ENCODE measurements at places on chromosomes 7 and 10.

DNA sequence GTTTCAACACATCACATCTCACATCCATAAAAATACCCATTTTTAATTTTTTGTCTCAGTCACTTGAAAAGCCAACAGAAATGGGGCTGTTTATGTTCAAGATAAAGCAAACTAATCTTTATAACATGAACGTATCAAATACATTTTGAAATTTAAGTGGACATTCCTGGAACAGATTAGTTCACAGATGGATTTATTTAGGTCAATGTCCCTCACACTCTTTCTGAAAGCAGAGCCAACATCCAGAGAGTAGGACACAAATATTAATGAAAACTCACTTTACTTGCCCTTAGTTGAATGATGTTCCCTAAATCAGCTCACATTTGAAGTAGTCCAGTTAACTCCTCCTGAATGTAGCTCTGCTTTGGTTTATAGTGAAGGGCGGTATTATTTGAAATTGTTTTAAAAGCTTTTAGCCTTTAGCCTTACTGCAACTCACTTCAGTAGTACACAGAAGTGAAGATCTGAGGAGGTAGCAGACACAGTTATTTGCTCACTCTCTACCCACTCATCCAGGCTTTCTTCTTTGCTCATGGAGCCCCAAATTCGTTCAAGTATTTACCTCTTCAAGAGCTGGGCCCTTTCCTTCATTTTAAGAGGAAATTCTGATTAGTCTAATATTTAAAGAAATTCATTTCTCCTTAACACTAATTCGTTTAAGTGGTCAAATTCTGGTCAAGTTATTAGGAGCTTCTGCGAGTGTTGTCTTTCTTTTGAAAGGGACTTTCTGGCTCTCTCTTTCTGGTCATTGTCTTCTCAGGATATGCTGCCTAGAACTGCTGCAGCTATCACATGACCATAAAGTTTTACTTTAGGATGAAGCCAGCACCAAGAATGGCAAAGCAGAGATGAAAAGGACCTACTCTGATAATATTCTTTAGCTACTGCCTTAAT lies 180.6 kb upstream of the AGR3 start:
- no peak for DNase-seq

GRCh38 chr7:37336259-37336658 lies 112.4 kb downstream of the ELMO1 start:
- no peak for DNase-seq

- DNase-seq: no peak
These were observed 734 bp upstream of the VGF start for GRCh38 chr7:101165958-101166647.

- no peak for DNase-seq
These were observed 68.6 kb downstream of the UNCX start for GRCh38 chr7:1301054-1301881.

GRCh38 chr10:4246881-4247358 lies 461.9 kb upstream of the KLF6 start:
- no peak for DNase-seq

GRCh38 chr10:43960477-43960876 lies 311.8 kb upstream of the ZNF32 start:
- DNase-seq: no peak

- DNase-seq: no peak
These were observed 12.2 kb downstream of the PDZD8 start for GRCh38 chr10:117363028-117363427.

DNA sequence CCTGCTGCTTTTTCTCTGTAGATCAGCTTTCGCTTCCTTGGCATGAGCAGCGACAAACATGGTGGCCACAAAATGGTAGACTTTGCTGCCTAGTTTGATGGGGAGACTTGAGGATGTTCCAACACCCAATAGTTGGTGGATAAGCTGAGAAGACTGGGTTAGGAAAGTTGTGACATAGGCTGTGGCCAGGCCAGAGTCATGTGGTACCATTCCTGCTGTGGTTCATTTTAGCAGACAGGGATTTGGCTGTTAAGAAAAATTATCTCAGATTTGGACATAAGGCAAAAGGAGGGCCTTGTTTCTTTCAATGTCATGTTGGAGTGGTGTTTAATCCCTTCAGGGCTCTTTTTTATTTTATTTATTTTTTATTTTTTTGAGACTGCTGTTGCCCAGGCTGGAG lies 26.6 kb upstream of the FAM180A start:
- no peak for DNase-seq

- DNase-seq: no peak
These were observed 248.5 kb downstream of the VTI1A start for GRCh38 chr10:112695539-112695938.

- DNase-seq: no peak
These were observed 14.6 kb downstream of the UMAD1 start for GRCh38 chr7:7654964-7655715.

GRCh38 chr7:131797841-131798240 lies 241.4 kb upstream of the PODXL start:
- no peak for DNase-seq

- no peak for DNase-seq
These were observed 106.4 kb upstream of the FAM20C start for GRCh38 chr7:85883-86515.

DNA sequence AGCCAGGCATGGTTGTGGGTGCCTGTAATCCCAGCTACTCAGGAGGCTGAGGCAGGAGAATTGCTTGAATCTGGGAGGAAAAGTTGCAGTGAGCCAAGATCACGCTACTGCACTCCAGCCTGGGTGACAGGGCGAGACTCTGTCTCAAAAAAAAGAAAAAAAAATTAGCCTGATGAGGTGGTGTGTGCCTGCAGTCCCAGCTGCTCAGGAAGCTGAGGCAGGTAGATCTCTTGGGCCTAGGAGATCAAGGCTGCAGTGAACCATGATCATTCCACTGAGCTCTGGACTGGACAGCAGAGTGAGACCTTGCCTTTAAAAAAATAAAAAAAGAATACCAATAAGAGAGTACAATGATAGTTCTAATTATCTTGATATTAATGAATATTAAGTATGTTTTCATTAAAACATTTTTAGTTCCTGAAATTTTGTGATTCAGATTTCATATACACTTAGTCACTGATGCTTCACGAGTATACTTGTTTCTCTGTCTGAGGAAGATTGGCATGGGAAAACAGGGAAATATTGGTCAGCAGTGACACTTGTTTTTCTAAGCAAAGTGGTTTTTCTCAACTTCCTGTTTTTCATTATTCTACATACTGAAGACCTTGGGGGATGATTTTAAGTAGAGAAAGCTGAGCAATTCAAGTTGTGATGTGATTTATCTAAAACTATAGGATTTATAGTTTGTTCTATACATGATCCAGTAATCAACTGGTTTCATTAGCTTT lies 76.8 kb downstream of the ADK start:
- no peak for DNase-seq

GRCh38 chr7:91999631-92000565 lies 59.2 kb downstream of the AKAP9 start:
- no peak for DNase-seq

DNA sequence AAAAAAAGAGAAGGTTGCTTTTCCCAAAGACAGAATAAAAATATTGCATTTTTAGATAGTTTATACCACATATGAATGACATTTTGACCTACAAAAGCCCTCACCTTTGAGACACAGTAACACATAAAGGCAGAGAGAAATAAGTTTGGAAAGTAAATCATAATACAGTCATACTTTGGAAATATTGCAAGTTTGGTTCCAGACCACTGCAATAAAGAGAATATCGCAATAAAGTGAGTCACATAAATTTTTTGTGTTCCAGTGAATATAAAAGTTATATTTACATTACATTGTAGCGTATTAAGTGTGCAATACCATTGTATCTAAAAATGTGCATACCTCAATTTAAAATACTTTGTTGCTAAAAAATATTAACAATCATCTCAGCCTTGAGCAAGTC lies 40.3 kb downstream of the CCDC71L start:
- no peak for DNase-seq

GRCh38 chr7:133571076-133571475 lies 318.2 kb downstream of the EXOC4 start:
- DNase-seq: no peak

- no peak for DNase-seq
These were observed 124.0 kb upstream of the GPR22 start for GRCh38 chr7:107345898-107346297.

GRCh38 chr10:15725603-15726002 lies 5.9 kb upstream of the ITGA8 start:
- no peak for DNase-seq

GRCh38 chr7:1298051-1298930 lies 65.6 kb downstream of the UNCX start:
- DNase-seq: no peak

DNA sequence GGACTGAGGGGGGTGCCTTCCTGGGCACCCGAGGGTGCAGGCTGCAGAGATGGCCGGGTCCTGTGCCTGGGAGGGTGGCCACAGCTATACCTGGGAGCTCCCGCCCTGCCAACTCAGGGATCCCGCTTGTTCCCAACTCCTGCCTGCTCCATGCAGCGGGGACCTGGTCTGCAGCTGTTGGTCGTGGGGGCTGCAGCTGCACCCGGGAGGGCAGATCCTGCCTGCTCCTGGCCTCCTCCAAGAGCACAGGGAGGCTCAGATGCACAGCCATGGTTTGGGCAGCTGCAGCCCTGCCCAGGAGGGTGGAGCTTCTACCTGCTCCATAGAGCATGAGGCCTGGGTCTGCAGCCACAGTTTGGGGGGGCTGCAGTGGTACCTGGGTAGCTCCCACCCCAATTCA lies 13.3 kb upstream of the TCTN3 start:
- DNase-seq: no peak

DNA sequence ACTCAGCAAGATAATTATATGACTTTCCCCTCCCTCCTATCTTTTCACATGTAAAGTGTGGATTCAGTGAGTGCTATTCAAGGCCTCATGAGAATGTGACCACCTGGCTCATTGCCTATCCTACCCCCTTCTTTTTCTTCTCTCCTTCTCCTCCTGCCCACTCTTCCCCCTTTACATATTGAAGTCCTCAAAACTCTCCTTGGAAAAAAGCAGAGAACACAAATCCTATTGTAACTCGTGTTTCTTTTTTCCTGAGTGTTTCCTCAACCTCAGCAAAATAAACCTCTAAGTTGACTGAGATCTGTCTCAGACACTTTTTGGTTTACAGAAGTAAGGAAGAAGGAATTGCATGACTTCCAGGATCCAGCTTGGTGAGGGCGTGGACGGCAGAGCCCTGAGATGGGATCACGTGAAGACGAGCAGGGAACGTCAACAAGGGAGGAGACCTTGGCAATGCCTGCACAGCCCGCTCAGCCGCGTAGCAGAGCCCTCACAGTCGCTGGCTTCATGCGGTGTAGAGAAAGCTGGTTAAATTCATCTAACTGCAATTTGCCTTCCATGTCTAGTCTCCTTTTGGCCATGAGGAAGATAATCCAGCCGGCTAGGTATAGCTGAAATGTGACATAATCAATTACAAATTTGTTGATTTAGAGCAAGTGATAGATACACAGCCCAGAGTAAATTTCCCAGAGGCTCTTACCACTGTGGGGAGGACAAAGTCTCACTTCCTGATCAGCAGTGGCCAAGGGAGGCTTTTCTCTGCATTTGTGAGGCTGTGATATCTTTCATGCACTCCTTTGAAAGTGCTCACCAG lies 75.7 kb downstream of the LYZL2 start:
- DNase-seq: no peak

- DNase-seq: no peak
These were observed 15.4 kb downstream of the CTBP2 start for GRCh38 chr10:125144693-125145623.

- no peak for DNase-seq
These were observed 26.6 kb downstream of the CHST3 start for GRCh38 chr10:71990706-71991269.

DNA sequence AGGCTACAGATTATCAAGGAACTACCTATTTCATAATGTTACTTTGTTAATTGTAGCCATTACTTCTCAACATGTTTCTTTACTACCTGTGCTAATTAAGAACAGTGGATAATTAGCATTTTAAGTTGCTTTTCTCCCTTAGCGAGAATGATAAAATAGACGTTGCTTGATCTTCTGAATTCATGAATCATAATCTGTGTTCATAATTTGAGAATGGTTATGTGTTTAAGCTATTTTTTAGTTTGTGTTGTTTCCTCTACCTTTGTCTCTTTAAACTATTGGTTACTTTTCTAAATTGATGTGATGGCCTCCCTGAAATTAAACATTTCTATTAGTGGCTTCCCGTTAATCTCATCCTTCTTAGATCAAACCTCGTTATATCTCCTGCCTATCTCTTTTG lies at the start of gene ZRANB1:
Gene ZRANB1 (plus strand): TSS at position 301 of the 400 bp plus-strand sequence. CDS start 371 bp downstream, outside the sequence.
- no peak for DNase-seq

DNA sequence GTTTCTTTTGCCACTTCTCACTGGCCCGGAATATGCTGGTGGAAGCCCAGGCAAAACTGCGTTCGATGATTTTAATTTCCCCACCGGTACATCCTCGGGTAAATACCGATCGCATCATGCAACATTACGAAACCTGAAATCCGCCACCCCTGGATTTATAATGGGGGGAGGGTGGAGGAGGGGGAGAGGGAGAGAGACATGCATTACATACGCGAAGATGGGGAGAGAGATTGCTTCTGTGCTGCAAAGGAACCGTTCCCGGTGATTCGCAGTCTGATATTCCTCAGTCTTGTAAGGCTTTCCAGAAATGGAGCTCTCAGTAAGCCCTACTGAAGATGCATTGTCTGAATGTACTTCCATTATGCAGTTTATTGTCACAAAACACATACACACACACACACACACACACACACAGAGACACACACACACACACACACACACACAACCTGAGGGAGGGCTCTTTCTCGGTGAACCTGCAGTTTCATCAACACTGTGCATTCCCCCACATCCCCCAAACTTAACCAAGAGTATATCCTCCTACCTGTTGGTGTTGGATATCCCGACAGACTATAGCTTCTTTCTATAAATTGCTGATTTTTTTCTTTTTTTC lies 741 bp downstream of the GPR85 start:
- no peak for DNase-seq

- DNase-seq: no peak
These were observed 305.1 kb upstream of the LYZL1 start for GRCh38 chr10:28983799-28984198.

DNA sequence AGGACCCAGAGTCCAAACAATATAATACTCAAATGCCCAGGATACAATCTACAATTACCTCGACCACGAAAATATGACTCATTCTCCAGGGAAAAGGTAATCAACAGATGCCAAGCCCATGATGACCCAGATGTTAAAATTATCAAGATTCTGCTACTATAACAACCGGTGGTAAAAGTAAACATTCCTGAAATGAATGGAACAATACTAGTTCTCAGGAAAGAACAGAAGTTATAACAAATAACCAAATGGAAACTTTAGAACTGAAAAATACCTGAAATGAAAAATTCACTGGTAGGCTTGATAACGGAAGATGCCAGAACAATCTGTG lies 34.1 kb upstream of the GUSB start:
- DNase-seq: no peak

DNA sequence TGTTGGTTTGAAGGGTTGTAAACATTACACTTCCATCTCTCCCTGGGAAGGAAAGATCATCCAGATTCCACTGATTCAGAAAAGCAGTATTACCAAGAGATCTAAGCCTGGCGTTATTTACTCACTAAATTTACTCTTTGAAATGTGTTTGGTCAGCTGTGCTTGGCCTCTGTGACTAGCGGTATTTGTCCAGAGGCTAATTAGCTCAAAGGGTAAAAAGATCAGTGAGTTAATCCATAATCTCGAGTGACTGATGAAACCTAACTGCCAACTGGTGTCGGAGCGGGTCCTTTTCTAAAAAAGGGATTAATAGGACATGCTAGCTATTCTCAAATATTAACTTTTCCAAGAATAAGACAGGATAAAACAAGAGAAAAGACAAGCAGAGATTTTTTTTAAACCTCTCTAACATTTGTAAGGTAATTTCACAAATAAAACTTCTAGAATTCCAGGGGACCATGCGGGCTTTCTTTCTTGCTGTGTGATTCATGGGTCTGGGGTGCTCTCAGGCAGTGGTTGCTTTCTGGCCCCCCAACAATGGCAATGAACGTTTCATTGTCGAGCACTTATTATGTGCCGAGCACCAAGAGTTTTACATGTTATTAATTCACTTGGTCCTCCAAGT lies 247.3 kb upstream of the AOAH start:
- DNase-seq: no peak

All from stimulated activated CD4-positive, alpha-beta T cell treated with anti-CD3 and anti-CD28 coated beads, Interleukin-1b, Interleukin-23, amount 100 ng/mL, for 1 hour (primary cell).